Stimulated activated CD8-positive, alpha-beta memory T cell treated with anti-CD3 and anti-CD28 coated beads, Interleukin-4, amount 100 ng/mL, for 1 hour (primary cell): ENCODE measurements at places on chromosomes 7 and 10.

- DNase-seq, result no peak
Measured at GRCh38 chr7:116380025-116380424, 119.5 kb upstream of the CAV2 start.

DNA sequence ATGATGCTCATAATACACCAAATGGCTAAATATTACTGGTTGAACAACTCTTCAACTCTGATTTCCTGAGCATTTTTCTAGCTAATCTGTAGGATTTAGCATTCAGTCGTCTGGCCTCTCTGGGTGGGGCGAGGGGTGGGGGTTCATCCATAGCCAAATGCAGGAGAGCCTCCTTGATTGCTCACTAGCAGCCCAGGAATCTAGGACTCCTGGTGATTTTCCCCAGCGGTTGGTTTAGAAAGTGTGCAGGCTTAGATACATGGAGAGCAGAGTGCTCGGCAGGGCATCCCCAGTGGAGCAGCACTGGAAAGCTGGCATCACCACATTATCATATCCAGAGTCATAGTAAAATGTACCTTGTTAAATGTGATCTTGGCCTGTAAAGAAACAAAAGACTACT lies 136.1 kb downstream of the DYNC1I1 start:
- DNase-seq, result no peak

GRCh38 chr7:140192620-140193019 lies 15.8 kb upstream of the KDM7A start:
- DNase-seq, result no peak

- DNase-seq, result no peak
Measured at GRCh38 chr10:111098679-111099437, 22.0 kb downstream of the ADRA2A start.

DNA sequence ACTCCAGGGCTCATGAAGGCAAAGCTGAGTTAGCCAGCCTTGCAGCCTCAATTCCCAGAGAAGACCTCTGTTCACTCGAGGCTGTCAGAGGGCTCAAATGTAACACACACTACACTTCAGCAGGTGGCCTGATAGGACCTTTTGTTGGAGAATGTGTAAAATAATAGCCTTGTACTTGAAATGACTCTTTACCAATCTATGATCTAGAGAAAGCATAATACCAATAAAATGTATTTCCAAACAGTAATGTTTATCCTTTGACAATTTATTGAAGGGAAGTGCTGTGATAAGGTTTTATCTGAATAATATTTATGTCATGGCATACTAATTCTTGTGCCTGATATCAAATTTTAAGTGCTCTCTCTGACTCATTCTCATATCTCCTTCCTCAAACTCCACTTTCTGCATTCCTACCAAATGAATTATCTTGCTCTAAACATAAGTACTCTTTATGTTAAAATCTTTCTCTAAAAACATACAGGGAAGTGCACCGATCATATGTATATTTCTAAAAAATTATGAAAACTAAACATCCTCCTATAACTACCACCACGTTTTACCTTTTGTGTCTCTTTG lies 20.9 kb downstream of the CYP3A7 start:
- DNase-seq, result no peak

DNA sequence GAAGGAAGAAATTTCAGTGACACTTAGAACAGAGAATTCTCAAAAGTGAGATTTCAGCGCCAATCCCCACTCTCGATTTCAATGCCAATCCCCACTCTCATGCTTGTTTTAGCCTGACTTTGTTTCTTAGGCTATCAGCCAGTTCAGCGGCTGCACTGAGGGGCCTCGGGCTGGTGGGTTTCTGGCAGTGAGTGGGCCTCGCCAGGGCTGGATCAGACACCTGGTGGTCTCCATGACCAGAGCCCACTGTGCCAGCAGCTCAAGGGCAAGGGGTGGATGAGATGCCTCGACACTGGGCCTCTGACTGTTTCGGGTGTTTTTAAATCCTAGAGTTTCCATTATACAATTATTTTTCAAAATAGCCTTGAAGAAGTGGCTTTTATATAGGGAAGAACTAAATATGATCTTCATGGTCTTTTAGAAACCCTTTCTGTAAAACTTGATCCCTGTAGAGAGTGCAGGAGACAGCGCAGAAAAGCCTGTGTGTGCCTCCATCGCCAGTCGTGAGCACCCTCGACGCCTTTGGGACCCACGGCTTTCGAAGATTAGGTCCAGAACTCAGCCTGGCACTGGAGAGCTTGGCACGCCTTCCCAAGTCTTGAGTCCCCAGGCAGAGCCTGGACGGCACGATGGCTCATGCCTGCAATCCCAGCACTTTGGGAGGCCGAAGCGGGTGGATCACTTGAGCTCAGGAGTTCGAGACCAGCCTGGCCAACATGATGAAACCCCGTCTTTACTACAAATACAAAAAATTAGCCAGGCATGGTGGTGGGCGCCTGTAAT lies 76.2 kb downstream of the INPP5A start:
- DNase-seq, result no peak

- no peak for DNase-seq
Measured at GRCh38 chr7:50197549-50197948, 104.5 kb upstream of the ZPBP start.

- DNase-seq, result no peak
Measured at GRCh38 chr7:105131033-105131656, 117.1 kb downstream of the KMT2E start.

DNA sequence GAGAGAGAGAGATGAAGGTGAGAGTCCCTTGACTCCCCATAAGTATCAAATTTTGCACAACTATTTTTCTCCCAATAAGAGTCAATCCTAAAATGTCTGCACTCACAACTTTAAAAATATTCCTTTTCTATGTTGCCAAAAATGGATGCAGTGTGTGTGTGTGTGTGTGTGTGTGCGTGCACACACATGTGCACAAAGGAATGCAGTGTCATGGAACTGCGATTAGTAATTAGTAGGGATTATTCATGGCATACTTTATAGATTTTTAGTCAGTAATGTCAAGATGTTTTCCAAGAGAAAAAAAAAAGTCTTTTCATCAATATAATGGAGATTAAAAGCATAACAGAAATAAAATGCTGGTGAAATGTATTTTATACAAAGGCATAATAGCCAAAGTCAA lies 179.1 kb upstream of the LRRTM3 start:
- no peak for DNase-seq

GRCh38 chr7:6277476-6277875 lies 5.1 kb upstream of the CYTH3 start:
- DNase-seq, result no peak

DNA sequence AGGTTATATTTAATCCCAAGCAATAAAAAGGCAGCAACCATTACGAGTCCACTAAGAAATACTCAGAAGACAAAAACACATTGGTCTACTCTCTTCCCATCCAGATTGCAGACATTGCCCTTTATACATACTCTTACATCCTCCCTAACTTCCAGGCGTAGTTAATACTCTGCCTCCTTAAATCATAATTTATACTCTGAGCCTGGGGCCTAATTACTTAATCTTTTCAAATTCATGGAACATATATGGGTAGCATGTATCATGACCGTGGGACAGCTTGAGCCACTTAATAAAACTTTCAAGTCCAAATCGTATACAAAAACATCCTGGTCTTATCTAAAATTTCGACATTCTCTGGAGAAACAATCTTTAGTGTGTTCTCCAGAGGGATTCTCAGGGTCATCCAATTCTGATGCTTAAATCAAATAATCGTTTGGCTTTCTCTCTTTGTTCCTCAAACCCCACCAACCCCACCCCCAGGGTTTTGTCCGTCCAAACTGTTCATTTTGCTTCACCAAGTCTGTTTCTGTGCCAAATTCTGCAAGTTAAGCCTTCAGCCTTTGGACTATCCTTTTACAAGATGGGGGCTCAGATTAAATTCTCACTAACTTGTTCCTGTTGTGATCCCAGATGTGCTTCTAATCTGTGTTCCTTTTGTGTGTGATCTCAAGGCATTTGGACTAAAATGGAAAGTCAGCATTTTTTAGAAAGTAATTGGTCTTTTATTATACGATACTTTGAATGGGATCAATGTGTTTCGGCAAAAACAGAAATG lies 86.4 kb downstream of the ADAM12 start:
- no peak for DNase-seq

DNA sequence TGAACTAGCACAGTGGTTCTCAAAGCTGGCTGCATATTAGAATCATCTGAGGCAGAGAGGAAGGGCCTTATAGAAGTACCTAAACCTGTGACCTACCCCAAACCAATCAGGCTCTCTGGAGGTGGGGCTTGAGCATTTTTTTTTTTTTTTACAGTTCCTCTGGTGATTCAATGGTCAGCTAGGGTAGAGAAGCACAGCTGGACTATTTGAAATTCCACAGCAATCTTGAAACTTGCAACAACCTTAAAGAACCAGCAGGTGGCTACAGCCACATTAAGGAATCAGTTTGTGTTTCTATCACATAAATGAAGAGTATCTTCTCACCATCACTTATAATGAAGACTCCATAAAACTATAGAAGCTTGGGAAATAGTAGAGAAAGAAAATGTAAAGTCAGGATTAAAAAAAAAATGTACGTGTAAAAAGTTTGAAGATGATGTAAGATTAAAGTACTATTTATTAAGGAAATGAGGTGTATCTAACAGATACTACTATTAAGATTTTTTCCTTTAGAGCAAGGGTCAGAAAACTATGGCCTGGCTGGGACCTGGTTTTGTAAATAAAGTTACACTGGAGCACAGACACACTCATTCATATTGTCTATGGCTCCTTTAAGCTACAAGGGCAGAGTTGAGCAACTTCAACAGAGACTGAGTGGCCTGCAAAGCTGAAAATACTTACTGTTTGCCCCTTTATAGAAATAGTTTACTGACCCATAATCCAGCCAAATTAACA lies 3.8 kb downstream of the RTKN2 start:
- DNase-seq, result no peak

DNA sequence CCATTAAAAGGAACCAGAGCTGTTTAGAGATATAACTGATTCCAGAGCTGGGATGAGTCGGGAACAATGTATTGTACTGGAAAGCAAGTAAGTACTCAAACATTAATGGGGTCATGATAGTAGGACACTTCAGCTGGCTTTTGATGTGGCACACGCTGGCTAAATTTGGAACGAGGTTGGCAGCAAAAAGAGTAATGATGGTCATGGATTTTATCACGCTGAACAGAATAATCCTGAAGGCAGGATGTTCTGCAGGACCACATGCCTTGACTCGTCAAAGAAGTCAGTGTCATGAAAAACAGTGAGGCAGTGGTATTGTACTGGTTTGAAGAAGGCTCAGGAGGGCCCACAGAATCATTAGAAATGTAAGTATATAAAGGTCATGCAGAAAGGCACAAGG lies 220.3 kb downstream of the SNX13 start:
- DNase-seq, result no peak

DNA sequence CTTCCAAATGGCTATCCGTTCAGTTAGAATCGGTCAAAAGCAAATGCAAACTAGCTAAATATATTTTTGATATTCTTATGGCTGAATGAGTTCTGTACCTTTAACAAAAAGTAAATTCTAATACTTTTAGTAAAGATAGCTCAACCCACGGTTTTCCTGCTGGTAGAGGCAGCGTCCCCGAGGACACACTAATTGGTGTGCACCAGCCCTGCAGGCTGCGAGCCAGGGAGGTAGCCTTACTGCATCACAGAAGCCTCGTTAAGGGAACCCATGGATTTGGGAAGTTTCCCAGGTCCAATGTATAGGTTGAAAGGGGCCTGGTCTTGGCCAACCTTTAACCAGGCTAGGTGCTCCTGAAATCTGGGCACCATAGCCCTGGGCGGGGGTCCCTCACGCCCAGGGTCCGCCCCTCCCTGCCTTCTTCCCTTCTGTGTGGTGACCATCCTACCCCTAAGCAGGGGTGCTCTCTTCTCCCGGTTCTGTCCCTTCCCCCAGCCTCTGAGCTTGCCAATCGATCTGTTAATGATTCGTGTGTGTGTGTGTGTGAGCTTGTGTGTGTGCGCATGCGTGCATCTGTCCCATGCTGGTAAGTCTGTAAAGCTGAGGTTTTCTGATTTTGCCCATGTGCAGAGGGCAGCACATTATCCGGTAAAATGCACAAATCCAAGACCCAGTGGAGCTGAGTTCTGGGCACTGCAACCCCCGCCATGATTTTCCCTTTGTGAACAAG lies 191.7 kb downstream of the TCERG1L start:
- no peak for DNase-seq

GRCh38 chr7:149843566-149843965 lies 5.4 kb downstream of the ZNF862 start:
- DNase-seq, result no peak

DNA sequence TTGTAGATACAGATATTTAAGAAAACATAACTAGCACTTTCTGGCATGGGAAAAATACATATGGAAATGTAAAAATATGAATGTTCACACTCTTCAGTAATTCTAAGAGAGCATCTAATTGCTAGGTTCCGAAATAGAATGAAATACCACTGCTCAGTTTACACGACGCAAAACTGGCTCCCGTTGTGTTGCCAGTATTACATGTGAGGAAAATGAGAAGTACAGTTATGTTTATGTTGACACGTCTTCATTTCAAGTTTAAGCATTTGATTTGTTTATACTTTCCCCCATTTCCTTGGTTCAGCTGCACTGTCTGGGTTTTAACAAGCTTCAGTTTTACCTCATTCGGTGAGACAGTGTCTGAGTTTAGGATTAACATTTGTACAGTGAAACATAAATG lies 275.8 kb upstream of the SEMA3D start:
- DNase-seq, result no peak

DNA sequence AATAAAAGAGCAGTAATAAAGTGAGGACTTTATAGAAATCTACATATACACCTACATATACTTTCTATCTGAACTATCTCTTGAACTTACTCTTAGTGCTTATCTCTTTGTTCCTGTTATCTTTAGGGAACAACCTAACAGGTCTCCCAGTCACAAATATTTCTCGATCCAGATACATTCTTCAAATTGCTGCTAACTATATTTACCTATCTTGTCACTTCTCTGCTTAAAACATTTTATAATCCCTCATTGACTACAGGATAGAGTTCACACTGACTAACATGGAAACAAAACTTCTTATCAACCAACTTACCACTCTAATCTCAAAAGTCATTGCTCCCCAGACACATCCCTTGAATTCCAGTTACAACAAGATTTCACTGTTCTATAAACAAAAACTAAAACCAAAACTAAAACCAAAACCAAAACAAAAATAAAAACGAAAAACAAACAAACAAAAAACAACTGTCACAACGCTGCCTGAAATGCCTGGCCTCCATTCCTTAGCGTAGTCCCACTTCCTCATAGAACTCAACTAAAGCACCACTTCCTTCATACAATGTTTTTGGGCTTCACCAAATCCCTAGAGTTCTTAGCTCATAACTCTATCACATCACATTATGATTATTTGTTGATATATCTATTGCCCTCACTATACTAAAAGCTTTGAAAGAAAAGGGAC lies 134.7 kb downstream of the SEMA3D start:
- DNase-seq, result no peak

DNA sequence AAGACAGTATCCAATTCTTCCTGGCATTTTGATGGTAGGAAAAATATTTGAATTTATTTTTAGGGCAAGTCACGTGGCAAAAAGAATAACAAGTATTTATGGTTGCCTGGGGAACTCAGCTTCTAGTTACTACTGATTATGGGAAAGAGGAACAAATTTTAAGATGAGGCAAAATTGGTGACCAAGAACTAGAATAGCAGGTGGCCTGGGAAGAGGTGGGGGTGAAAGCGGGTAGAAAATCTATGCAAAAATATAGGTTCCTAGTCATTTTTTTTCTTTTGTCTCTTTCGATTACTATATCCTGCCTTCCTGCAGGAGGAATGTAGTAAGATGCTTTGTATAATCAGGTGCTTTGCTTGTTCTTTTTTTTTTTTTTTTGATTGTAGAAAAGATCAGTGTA lies 27.8 kb downstream of the ENTPD1 start:
- no peak for DNase-seq
